Epithelial cell of proximal tubule (primary cell): ENCODE measurements at places on chromosomes 7 and 10. TPM values are rescaled to one million over a fixed set of nuclear protein-coding genes. Genes with fewer than 3 reads are reported as not detected.

- no peak for DNase-seq
Measured at GRCh38 chr7:81533931-81534330, 235.9 kb downstream of the HGF start.

- no peak for DNase-seq
Measured at GRCh38 chr10:52619052-52619451, 153.5 kb downstream of the MBL2 start.

TCF7L2 gene
- total RNA-seq: 5.4 TPM in 2 replicates

ANXA8L1 gene
- total RNA-seq: 1.7 and 3.3 TPM in 2 replicates

DNA sequence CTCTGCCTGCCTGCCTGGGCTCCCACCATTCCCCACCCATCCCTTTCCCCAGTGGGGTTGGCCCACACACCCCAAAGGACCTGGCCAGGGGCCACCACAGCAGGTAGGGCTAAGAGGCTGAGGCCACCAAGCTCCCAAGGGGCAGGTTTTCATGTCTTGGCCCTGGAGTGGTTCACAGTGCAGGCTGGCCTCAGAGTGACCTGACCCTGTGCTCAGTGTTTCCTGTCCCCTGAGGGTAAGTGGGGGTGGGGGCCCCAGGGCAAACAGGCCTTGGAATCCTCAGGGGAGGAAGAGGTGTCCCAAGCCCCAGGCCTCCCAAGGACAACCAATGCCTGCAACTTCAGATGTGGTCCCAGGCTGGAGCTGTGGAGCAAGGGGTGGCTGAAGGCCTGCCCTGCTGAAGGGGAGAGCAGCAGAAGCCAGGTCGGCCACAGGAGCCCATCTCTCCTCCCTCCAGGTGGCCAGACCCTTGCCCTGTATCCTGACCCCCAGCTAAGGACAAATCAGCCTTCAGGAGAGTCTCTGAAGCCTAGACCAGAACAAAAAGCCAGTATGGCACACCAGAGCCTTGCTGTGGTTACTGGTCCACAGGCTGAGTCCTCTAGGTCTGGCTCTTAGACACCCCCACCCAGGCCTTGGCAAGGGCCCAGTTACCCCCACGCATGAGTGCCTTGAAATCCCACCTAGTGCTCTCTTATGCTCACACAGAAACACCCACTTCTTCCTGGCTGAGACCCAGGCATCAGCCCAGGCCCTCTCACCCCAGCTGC, 27.6 kb downstream of the POLL start:
- no peak for DNase-seq

GRCh38 chr10:110171032-110171431, 36.4 kb upstream of the MXI1 start:
- peak; percentile 46 for DNase-seq
